OCI-LY7 (cell line): ENCODE measurements at places on chromosomes 11 and 22.

- no peak for DNase-seq
Measured at GRCh38 chr22:35530700-35531099, 9.9 kb upstream of the RASD2 start.

GRCh38 chr11:11535611-11536010 lies 86.2 kb downstream of the GALNT18 start:
- DNase-seq = no peak

GRCh38 chr11:108037211-108037610 lies 28.5 kb downstream of the CUL5 start:
- no peak for DNase-seq

DNA sequence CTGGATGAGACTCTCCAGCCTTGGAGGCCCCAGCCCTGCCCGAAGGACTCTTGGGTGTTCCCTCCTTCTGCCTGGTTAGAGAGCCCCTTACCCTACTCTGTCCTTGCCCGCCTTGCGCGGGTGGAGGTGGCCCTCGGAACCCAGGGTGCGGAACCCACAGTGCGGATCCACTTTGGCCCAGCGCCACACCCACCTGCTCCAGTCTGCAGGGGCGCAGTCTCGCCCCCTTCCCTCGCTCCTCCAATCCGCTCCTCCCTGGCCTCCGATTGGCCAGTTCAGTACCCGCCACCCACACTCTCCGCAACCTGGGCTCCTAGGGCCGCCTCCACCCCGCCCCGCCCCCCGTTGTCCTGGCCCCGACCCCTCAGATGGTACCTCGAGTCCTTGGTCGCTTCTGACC lies 2.4 kb downstream of the CAPN1 start:
- no peak for DNase-seq

DNA sequence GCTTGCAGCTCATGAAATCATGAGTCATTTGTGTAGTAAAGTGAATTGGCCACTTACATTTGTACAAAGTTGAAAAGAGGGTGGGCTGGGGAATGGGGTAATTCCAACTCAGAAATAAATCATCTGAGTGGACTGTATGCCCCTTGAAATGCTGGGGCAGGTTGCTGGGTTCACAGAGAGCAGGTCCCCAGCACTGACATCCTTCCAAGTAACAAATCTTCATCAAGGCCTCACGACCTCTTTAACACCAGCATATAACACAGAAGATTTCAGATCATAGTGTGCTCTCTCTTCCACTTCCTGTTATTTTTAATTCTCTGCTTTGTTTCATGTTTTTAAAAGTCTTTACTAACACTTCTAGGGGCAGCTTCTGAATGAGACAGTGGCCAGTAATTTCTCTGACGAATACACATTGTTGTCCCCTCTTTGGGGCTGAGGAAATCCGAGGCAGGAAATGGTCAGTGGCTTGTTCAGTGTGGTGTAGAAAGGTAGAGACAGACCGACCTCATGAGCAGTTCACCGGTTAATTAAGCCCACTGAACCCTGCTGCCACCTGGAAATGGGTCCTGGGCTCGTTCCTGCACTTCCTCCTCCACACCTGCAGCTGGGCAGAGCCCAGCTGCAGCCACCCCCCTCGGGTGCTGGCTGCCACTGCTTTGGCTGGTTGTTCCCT lies 127.7 kb downstream of the MAML2 start:
- peak; percentile 93 for DNase-seq

GRCh38 chr22:47092896-47093311 lies 330.5 kb downstream of the TBC1D22A start:
- no peak for DNase-seq
